ENCODE measurements at places on chromosomes 12 and 14.

DNA sequence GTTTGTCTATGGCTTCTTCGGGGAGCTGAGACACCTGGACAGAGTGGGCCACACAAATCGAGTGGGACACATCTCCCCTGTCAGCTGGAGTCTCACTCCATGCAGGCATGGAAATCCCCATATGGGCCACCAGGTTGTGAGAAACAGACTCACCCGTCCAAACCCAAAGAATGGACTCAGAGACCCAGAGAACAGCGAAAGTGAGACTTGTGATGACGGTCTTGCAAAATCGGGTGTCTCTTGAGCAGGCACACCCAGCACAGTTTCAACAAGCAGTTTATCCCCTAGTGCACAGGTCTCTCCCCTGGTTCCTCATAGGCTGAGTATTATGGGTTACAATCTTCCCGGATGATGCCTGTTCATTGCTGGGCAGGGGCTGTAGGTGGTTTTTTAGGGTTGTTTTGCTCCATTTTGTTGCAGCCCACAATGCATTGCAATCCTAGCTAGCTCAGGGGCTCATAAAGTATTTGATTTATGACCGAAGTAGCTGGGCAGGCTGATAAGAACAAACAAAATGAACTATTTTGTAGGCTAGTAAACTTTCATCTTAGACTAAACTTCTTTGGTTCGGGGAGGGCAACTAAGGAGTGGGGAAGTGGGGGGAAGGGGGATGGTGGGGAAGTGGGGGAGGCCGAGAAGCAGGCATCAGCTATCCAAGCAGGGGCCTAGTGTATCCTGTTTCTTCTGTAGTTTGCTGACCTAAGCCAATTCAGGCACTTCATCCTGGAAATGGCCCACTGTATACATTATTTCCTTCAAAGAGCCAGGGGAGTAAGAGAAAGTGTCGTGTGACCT is 45.3 kb downstream of the IQSEC3 start:
- no peak for DNase-seq

GRCh38 chr14:21256539-21257393 is 12.5 kb downstream of the HNRNPC start:
- no peak for DNase-seq

- DNase-seq: no peak
Observed at GRCh38 chr12:127570793-127571360, 696.1 kb upstream of the TMEM132C start.

GRCh38 chr14:91839749-91840148 is 27.6 kb downstream of the TC2N start:
- no peak for DNase-seq

DNA sequence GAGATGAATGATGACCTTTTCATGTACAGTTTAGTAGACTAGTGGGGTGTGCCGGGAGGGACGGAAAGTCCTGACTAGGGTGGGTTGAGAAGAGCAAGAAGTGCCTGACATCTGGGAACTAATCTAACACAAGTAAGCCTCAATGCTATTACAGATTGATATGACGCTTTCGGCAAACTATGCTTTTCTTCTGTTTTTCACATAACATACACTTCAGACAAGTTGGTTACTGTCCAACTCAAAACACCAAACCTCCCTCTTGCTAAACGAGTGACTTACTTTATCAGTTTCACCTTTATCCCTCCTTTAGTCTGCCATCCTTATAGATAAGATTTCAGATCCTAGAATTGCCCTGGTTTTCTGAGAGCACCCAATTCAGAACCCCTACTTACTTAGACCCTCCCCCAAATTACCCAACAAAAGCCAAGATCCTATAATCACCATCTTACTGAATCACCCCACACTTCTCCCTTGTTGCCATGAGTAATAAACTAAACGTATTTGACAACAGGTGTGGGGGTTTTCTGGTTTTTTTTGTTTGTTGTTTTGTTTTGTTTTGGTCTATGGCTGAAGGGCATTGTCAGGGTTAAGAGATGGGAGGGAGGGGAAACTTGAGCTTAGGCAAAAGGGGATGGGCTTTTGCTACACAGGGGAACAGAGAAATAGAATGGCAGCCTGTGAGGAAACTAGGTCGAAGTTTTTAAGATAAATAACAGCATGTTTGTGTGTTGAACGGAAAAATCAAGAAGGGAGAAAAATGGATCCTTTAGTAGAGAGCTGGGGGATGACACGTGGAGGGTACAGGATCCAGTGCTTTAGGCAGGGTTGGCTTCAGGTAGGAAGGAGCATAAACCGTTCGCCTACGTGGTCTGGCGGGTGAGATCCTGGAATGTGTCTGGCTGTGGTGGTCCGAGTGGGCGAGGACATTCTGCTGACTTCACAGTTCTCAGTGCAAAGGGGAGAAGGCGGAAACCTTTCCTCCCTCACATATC is 6.1 kb upstream of the PSMA3 start:
- DNase-seq: peak; percentile 62

GRCh38 chr14:37140176-37140575 is 32.2 kb downstream of the SLC25A21 start:
- no peak for DNase-seq

DNA sequence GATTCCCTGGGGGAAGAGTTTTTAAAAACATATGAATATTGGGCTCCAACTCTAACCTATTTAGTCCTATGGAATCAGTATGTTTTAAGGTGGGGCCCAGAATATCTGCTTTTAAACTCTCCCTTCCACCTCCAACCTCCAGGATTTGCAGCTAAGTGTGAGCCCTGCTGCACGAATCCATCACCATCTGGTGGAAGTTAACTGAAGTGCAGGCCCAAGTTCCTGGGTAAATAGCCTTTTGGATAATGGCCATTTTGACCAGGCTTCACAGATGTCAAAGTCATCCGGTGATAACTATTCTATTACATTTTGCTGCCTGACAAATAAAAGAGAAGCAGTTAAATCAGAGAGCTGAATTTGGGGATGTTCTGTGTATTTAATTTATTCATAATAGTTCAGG is 58.1 kb upstream of the RMST start:
- DNase-seq: no peak

GRCh38 chr12:89179983-89180382 is 172.3 kb downstream of the DUSP6 start:
- no peak for DNase-seq

DNA sequence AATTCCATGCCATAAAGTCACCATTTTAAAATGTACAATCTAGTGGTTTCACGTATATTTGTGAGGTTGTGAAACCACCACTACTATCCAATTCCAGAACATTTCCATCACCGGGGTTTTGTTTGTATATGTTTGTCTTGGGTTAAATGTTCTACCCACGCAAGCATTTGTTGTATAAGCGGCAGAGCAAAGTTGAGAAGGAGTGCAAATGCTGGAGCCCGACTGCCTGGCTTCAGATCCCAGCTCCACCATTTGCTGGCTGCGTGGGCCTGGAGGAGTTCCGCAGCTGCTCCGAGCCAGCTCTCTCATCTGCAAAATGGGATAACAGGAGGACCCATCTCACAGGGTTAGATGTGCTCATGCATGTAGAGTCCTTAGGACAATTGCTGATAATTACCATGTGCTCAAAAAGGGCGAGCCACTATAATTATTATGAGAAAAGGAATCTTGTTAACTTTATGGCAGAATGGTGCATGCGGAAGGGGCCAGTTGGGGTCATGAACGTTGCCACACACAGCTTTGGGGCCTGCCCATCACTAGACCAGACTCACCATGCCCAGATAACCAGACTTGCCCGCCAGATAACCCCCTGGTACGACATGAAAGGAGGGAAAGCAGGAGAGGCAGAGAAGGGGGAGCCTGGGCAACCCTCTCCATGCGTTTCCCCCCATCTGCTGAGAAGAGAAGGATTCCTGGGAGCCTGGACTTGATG is 6.4 kb downstream of the ACTN1 start:
- no peak for DNase-seq

- peak; percentile 56 for DNase-seq
Observed at GRCh38 chr12:89350630-89351488, 1.4 kb downstream of the DUSP6 start.

DNA sequence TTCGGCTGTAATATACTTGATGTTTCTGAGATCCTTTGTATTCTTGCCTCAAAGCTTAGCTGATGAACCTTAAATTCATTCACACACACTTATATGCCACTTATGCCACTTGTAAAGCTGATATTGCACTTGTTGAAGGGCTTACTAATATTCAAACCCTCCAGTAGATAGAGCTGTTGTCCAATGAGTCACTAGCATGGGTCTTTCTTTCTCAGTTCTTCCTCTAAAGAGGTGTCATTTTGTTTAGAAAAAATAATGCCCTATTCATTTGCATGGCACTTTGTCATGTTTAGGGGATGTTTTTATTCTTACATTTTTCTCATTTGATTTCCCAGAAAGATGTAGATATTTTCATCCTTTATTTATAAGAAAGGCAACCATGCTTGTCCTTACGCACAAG is 56.4 kb downstream of the MON2 start:
- DNase-seq: no peak

GRCh38 chr14:71593966-71594365 is 338.3 kb upstream of the RGS6 start:
- no peak for DNase-seq

All from right kidney (tissue), 9 donors.